Ureter (tissue), 1 donor: ENCODE measurements at places on chromosomes 11 and 22.

DNA sequence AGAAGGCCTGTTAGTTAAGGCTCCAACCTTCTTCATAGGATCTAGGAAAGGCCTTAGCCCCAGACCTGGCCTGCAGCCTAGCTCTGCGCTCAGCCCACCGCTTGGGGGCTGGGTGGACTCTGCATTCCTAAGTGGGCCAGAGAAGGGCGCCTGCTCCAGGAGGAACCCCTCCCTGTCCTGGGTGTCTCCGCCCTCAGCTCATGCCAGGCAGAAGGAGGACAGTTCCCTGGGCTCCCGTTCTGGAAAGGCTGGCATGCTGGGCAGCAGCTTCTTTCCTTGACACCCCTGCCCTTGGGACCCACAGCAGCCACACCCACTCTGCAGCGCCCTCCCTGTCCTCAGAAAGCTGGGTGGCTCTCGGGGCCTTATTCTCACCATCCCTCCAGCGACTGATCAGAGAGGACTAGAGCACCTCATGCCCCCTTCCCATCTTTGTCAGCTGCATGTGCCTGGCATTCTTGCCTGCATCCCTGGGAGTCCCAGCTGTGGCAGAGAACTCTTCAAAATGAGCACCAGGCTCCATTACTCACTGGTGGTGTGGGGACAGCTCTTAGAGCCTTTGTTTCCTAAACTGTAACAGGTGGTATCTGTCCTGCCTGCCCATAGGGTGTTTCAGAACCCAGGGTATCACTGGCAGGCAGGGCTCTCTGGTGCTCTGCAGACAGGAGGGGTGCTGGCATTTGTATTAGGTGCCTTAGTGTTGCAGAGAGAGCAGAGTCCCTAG lies 20.3 kb upstream of the MYRF start:
- DNase-seq: no peak

- DNase-seq: no peak
These were observed 4.0 kb downstream of the APOL4 start for GRCh38 chr22:36197514-36198146.

DNA sequence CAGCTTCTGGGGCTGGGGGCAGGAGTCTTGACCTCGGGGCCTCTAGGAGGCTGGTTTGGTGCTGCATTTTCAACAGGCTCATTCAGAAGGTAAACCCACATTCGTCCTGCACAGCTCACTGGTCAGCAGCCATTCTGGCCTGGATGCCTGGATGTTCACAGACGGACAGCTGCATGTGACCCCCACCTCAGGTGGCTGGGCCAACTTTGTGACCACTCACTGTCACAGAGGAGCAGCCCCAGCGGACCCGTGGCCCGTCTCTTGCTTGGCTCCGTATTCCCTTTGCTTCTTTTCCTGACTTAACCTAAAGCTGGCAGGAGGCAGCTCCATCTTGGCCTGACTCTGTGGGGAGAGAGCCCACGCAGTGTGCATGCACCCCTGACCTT lies 8.2 kb downstream of the DGCR8 start:
- no peak for DNase-seq

DNA sequence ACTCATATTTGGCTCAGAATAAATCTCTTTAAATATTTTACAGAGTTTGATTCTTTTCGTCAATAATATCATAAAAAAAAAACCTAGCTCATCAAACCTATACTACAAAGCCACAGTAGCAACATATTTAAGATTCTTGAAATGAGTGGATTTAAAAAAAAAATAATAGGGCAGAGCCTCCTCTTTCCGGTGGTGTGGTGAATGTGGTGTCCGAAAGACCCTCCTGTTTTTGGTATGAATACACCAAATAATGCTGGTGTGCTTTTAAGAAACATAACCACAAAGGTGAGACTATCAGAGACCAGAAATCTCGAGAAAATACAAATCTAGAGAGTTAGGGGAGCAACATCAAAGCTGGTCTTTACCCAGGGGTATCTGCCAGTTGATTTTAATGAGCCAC lies 342.6 kb downstream of the TBC1D22A start:
- no peak for DNase-seq

DNA sequence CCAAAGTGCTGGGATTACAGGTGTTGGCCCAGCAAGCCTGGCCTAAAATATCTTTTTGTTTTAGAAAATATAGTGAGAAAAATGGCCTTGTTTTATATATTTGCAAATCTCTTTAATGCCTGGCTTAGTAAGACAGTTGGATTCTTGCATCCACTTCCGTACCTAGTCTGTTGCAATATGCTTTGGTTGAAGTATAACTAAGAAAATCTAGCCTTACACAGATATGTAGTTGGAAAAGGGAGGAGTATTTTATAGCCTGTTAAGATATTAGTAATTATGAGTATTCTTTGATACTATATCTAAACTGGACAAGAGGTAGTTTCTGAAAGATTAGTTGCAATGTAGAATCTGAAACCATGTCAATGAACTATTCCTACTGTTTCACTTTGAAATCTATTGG lies 65.1 kb downstream of the ZNRF3 start:
- DNase-seq: no peak

GRCh38 chr11:72209101-72209500 lies 7.5 kb upstream of the FOLR2 start:
- DNase-seq: peak; percentile 23

DNA sequence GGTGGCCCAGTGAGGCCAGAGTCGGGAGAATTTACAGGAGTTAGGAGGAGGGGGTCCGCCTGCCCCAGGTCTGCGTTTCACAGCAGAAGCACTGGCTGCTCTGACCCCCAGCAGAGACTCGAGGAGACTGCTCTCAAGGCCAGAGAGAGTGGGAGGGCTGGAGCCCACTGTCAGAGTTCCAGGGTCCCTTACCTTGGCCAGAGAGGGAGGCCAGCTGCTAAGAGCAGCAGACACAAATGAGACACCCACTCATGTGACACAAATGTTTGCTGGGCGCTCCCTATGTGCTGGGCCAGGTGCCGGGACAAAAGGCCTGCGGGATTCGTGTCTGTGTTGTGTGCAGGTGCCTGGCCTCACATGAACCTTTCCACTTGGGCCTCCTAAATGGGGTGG lies 2.8 kb upstream of the TNFRSF13C start:
- no peak for DNase-seq

DNA sequence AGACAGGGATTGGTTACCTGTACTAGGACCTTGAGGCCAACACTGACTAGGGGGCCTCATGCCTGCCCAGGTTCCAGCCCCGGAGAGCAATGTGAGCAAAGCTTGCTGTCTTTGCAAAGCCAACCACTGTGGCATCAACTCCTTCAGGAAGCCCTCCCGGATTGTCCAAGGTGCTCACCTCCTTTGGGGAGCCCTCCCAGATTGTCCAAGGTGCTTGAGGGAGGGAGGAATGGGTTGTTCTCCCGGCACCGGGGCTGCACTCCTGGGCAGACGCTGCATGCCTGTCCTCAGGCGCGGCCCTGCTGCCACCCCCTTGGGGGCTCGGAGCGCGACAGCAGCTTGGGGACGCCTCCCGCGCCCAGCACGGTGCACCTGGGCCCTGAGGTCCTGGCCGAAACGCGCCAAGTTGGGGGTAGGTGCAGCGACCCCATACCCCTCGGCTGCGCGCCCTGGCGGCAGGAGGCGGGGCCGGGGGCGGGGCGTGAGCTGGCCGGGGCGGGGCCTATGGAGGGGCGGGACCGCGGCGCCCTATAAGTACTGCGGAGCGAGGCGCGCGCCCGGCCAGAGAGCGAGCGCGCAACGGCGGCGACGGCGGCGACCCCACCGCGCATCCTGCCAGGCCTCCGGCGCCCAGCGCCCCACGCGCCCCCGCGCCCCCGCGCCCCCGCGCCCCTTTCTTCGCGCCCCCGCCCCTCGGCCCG lies at the start of gene CD81:
Gene CD81 (plus strand): TSS at position 560 of the 701 bp plus-strand sequence. CDS start 240 bp downstream, outside the sequence.
- DNase-seq: peak; percentile 65

DNA sequence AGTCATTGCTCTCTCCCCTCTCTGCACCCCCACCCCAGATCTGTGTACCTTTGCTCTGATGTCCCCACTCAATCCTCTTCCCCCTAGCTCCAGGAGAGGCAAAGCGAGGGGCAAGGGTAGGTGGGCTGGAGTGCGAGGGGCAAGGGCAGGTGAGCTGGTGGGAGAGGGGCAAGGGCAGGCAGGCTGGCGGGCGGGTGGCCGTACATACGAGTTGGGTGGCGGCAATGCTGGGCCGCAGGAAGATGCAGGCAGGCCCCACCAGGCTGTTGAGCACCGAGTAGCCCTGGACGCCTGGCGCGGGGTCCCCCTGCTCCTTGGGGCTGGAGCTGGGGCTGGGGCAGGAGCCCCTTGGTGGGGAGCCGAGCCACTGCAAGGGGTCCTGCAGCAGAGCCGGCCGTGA lies 908 bp downstream of the CABP2 start:
- no peak for DNase-seq

- no peak for DNase-seq
These were observed 3.0 kb downstream of the LRP5 start for GRCh38 chr11:68315171-68315920.

DNA sequence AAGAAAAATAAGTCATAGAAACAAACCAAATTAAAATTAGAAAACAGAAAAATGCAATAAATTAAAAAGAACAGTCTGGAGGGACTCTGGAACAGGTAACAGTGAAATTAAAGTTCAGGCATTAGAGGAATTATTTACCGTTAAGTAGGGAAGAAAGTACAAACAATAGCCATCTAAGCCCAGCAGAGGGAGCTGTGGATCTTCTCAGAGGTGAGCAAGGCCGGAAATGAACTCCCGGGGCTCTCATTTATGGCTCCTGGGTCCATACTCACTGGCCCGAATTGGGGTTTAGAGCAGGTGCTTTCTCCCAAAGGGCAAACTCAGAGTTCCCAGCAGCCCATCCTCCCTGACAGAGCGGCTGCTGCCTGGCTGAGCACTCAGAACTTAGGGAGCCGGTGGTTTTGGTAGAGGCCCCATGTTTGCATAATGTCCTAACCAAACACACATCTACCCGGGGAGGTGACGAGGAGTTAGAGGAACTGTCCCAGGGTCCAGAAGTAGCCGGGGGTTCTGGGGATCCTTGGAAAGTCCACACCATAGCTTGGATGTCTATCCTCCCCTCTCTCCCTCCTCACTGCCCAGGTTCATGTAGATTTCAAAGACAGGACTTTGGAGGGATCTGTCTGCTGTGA lies 87.8 kb upstream of the VPREB1 start:
- no peak for DNase-seq

GRCh38 chr11:110445437-110445836 lies 15.7 kb downstream of the FDX1 start:
- DNase-seq: no peak

DNA sequence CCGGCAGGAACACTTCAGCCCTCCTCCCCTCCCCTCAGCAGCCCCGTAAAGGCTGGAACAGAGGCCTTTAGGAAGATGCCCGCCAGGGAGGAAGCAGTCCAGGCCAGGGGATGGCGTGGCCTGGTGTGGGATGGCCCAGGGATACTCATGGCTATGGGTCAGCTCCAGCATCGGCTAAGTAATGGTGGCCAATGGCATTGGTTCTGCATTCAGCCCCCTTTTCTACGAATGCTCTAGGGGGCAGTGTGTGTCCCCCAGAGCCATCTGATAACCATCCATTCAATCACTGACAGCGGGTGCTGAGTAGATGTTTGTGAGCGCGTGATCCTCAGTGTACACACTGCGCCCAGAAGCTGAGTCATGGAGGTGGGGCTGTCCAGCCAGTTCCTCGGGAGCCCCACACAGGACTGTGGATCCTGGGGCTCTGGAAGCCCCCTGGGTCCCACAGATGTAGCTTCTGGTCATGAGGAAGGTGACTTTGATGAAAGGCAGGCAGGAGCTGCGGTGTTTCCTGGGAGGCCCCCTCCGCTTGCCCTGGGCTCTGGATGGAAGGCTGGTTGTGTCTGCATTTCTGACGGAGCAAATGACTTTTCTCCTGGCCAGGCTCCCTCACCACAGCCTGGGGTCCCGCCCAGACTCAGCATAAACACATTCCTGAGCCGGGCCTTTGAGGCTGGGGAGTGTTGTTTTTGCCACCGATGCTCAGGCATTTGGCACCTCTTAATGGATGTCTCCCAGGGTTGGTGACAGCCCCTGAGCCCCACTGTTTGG lies 46.5 kb downstream of the FBLN1 start:
- DNase-seq: peak; percentile 87

GRCh38 chr22:46829117-46829891 lies 66.9 kb downstream of the TBC1D22A start:
- DNase-seq: no peak

DNA sequence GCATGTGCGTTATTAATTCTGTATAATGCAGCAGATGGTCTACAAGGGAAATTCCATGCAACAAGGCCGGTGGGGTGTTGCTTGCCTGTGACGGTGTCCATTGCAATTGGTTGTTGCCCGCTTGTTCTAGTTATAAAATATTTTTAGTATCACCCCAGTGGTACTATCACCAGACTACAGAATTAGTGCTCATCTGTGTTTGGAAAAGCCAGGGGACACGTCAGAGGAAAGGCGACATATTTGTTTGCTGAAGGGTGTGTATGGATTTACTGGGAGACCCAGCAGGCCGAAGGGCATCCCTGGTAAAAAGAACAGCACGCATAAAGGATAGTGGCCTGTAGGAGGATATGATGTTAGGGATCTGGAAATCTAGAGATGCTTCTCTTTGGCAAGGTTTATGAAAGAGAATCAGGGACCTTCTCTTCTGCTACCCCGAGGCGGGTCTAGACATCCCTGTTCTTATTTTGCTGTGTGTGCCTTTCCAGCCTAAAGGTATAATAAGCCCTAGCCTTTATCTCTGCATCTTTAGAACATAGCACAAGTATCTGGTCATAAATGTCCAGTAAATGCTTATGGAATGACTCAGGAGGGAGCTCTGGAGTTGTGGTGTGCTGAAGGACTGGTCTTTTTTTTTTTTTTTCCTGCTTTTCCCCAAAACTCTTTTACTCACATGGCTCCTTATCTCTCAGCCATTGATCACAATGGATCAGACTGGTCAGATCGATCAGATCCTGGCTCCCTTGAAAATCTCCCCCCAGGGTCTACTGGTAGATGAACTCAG lies 90.9 kb downstream of the LDLRAD3 start:
- no peak for DNase-seq
